ENCODE measurements at places on chromosomes 7 and 10.

GRCh38 chr7:97871659-97872024 is 566 bp downstream of the ASNS start:
- peaks cover 3% of the 10 kb centered on the region for H3K4me1 ChIP-seq
- H3K27ac ChIP-seq = peak overlapping the region; percentile 68
- DNase-seq = no peak
- H3K4me3 ChIP-seq = peak overlapping the region; percentile 94

DNA sequence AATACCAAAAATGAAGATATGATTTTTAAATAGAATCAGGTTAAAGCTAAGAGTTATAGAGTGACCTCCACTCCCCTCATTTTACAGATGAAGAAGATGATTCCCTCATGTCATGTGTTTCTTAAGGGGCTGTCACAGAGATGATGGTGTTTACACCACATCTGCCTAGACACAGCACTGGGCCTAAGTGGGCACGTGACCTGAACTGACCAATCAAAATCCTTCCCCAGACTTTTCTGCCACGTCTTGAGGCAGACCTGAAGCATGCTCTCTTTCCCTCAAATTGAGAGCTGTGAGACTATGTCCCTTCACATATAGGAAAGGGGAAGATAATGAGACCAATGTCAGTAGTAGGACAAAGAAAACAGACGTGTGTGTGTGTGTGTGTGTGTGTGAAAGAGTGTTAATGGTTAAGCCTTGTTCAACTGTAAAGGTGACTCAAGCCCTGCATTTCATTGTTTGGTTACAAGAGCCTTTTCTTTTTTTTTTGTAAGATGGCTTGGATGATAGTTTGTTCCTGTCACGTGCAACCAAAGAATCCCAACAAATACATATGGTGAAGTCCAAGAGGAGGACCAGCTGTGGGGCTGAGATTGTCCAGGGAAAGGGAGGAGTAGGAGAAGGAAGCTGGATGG is 172.8 kb upstream of the AOAH start:
- no peak for DNase-seq
- H3K27ac ChIP-seq = no peak overlapping the region
- no peaks in the 10 kb centered on the region for H3K4me1 ChIP-seq
- no peaks in the 10 kb centered on the region for H3K36me3 ChIP-seq
- no peaks in the 10 kb centered on the region for H3K27me3 ChIP-seq

DNA sequence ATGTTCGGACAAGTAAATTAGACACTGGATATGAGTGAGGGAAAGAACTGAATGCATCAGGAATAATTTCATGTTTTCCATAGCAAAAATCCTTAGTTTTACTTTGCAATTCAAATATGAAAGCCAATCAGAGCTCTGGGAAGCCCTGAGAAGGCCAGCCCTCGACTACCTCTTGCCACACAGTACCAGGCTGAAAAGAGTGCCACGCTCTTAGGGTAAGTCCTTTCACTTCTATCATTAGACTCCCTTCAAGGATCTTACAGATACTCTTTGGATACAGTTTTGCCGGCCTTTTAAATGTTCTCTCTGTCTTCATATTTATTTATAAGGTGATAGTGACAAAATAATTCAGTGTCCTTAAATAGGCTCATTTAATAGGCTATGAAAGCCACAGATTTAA is 1.9 kb downstream of the COBL start:
- peaks cover 6% of the 10 kb centered on the region for H3K4me1 ChIP-seq
- H3K36me3 ChIP-seq = no peaks in the 10 kb centered on the region
- H3K27me3 ChIP-seq = no peaks in the 10 kb centered on the region
- no peak overlapping the region for H3K27ac ChIP-seq
- DNase-seq = no peak
- no peak overlapping the region for H3K4me3 ChIP-seq

DNA sequence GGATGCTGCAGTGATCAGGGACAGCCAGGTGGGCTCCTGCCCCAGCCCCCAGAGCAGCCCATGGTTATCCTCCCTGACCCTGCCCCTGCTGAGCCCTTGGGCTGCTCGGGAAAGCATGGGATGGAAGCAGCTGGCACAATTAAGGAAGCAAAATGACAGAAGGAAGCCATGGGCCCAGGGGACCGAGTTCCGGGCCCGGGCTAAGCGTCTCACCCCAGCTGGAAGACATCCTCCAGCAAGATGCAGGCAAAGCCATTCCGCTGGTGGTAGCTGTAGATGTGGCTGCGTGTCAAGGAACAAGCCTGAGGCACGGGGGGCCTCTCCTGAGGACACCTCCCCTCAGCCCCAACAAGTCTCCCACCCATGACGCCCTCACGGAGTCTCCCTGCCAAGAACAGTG is 1.1 kb downstream of the ATG9B start:
- no peak overlapping the region for H3K27ac ChIP-seq
- no peaks in the 10 kb centered on the region for H3K36me3 ChIP-seq
- no peak overlapping the region for H3K4me3 ChIP-seq
- no peak for DNase-seq
- H3K4me1 ChIP-seq = peaks cover 3% of the 10 kb centered on the region
- H3K27me3 ChIP-seq = peaks cover 3% of the 10 kb centered on the region

DNA sequence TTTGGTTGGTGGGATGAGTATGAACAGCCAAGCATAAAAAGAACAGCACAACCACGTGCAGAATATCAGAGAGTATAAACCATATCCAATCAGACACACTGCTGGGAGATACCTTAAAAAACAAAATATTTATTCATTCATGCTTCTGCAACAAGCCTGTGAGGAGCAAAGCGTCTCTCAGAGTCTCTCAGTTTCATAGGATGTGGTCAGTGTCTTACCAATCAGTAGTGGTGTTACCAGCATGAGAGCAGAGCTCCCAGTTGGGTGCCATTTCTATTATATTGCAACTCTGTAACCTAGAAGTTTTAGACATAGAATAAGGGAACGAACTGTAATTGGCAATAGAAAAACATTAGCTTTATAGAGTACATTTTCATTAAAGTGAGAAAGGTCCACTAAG is 445.9 kb upstream of the LRRN3 start:
- DNase-seq = no peak
- no peaks in the 10 kb centered on the region for H3K36me3 ChIP-seq

DNA sequence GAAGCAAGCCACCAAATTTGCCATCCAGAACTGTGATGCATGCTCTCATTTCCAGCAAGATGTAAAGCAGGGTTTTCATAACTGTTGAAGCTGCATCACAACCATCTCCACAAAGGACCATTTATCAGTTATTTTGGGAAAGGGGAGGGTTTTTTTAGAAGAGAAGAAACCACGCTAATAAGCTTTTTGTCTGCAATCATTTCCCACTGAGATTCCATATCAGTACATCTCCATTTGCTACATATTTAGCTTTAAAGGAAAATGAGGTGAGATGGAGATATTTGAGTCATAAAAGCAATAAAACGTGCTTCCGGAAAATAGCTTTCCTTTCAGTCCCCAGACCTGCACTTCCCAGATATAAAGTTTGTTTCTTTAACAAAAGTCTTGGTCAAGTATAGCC is 258.2 kb downstream of the FRMD4A start:
- H3K36me3 ChIP-seq = no peaks in the 10 kb centered on the region
- peaks cover 5% of the 10 kb centered on the region for H3K4me1 ChIP-seq
- H3K27ac ChIP-seq = no peak overlapping the region
- no peak for DNase-seq
- no peaks in the 10 kb centered on the region for H3K27me3 ChIP-seq

DNA sequence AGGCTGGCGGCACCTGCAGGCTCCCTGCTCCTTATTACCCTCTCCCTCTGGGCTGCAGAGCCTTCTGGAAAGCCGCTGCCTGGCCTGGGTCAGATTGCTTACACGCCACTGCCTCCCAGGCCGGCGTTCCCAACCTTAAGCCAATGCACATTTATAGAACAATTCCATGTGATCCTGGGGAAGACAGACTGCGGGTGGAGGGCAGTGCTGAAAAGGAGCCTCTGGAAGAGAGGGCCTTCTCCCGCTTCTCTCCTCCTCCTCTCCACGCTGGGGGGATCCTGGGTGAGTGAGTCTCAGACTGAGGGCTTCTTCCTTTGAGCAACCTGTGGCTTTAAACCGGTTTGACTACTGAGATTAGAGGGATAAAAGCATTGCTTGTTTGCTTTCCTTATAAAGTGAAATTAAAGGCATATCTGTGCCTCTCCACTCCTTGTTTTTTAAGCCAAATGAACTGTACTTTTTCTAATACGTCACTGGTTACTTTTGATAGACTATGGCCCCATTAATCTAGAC is 5.5 kb downstream of the TACC2 start:
- H3K27me3 ChIP-seq = no peaks in the 10 kb centered on the region
- peaks cover 30% of the 10 kb centered on the region for H3K4me1 ChIP-seq
- peak overlapping the region; percentile 83 for H3K27ac ChIP-seq
- H3K36me3 ChIP-seq = no peaks in the 10 kb centered on the region
- peak; percentile 80 for DNase-seq

DNA sequence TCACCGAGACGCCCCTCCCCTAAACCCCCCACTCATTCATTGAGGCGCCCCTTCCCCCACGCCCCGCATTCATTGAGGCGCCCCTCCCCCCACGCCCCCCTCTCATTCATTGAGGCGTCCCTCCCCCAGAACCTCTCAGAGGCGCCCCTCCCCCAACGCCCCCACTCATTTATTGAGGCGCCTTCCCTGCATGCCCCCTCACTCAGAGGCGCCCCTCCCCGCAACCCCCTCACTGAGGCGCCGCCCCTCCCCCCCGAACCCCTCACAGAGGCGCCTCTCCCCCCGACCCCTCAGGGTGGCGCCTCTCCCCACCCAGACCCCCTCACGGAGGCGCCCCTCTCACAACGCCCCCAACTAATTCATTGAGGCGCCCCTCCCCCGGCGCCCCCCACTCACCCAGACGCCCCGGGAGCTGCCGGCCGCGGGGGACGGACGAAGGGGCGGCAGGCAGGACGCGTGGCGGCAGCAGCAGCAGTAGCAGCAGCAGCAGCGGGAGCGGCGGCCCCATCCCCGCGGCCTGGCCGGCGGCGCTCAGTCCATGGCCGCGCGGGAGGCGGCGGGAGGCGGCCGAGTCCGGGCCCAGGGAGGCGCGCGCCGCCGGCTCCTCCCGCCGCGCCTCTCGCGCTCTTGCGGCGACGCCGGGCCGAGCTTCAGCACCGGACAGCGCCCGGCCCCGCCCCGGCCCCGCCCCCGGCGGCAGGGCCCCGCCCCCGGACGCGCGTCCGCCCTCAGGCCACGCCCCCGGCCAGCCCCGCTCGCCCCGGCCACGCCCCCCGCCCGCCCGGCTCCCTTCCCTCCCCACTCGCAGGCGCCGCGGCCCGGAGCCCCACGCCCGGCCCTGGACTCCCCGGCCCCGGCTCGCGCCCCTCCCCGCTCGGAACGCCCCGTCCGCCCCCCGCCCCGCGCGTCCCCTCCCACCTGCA is at the start of gene PTPRN2:
PTPRN2 (minus strand) TSS at position 662 of the 923 bp plus-strand sequence.
- no peaks in the 10 kb centered on the region for H3K36me3 ChIP-seq
- H3K27ac ChIP-seq = no peak within 1 kb of the TSS
- DNase-seq = no peak

All from ascending aorta (tissue), 2 donors.